ENCODE measurements at places on chromosomes 2 and 18.

DNA sequence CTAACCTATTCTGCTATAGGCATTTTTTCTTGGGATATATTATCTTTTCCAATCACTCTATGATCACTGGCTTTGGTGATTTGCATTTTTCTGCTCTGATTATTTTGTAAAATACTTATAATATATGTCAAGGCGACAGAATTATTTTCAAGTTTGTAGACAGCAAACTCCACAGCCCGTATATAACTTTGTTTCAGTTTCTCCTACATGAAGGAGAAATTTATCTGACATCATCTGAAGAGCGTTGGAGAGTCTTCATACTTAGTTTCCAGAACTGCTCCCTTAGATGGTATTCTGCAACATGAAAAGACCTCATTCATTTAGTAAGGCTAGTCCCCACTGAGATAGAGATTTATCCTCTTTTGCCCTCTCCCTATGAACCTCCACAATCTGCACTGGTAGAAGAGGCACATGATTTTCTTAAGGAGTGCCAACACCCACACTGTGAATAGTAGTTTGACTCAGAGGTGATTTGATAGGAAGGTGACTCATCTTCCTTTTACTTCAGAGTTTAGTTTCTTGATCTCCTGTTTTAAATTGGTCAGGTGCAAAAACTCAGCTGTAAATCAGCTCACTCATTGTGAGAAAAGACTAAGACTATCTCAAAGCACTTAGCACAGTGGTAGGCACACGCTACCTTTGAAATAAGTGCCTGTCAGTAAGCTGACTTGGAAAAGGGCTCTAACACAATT is 1848.6 kb upstream of the CELF4 start:
- no peak for DNase-seq

DNA sequence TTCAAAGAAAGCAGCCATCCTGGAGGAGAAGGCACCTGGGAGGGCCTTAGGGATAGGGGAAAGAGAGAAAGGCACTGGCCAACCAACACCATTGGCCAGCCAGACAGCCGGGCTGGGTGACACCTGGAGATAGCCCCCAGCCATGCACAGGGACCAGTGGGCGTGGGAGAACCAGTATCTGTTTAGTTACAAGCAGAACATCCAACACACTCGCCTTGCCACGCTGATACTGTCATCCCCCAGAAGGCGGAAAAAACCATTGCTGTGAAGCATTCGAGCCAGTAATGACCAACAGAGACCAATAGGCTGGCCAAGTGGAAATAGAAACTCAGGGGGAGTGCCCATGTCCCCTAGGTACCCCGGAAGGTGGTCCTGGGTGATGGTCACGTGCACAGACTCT is 15.5 kb downstream of the ASPRV1 start:
- DNase-seq = no peak

DNA sequence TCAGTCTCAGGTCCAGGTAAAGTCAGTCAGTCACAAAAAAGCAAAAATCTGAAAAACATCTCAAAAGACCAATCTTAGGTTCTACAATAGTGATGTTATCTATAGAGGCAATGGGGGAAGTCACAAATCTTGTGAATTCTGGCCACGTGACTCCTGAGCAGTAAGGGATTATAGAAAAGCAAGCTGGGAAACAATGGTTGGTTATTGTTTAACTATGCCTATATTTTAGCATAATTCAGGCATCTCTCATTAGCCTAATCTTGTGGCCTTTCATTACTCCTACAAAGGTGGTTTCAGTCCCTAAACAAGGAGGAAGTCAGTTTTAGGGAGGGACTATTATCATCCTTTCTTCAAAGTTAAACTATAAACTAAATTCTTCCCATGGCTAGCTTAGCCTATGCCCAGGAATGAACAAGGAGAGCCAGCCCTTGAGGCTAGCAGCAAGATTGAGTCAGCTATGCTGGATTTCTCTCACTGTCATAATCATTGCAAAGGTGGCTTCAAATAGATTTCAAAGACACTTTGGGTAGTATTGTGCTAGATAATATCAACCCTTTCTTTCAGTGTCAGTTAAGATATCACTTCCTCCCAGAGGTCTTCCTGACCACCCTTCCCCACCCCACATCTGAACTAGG is 56.4 kb upstream of the ITGA6 start:
- no peak for DNase-seq

GRCh38 chr2:238866656-238867277 is 18.9 kb downstream of the TWIST2 start:
- DNase-seq = no peak

GRCh38 chr2:54047658-54048057 is 67.8 kb upstream of the ACYP2 start:
- DNase-seq = no peak

DNA sequence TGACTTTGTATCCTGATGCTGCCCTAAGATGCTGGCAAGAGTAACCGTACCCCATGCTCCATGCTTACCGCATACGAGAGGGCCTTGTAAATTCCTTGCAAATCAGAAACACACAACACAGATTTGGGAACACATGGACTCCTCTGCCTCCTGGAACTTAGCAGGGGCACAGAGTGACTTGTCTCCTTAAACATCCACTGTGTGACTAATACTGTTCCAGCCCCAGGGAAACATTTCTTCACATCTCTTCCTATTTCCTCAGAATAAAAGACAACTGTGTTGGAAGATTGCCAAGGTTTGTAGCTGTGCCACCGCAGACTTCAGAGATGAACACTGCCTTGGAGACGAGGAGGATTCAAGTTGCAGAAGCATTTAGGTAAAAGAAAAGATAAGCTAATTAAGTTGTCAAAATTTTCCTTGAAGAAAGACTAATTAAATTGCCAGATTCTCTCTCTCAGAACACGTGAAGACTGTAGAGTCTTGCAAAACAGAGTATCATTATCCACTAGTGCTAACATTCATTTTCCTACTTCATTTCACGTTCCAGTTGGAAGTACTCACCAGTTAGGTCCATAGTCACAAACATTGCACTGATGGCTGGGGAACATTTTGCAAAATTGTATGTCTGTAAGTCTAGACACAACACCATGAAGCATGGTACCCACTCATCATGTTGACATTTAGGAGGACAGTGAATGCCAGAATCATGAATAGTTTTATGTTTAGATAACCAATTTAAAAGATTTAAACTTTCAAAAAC is 188.8 kb downstream of the TSN start:
- DNase-seq = no peak

DNA sequence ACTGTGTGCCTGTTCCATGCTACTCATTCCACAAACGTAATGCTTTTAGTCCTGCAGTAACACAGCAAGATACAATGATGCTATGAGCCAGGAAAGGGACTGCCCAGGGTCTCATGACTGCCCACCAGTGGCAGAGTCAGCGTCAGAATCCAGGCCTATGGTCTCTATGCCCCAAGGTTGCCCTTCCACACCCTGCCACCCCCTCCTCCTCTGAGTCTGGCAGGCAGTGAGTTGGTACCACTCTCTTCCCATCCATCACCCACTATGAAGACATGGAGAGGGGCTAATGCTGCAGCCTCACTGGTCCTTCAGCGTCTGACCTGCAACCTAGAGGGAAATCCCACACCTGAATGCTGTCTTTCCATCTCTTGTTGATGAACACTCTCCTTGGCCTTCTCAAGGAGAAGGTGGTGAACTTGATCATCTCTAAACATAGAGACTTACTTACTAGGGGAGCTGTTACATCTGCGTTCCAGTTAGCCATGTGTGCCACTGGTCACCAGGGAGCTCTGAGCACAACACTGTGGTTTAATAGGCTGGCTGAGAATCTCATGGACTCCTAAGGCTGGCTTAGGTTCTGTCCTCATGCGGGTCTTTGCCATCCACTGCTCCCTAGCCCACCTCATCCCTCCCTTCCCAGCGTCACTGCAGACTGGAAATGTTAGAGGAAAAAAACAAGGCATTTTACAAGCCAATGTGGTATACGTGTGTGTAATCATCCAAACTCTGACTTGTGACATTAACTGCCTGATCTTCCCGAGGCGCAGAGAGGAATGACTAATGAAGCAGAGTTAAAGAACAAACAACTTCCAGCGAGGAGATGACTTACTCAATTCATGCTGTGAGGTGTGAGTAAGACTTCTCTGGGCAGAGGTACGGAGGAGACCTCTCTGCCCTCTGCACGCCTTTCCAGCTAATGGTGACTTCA is 28.8 kb downstream of the STEAP3 start:
- DNase-seq = no peak

- DNase-seq = no peak
Observed at GRCh38 chr2:86350751-86351150, 13.3 kb upstream of the REEP1 start.

DNA sequence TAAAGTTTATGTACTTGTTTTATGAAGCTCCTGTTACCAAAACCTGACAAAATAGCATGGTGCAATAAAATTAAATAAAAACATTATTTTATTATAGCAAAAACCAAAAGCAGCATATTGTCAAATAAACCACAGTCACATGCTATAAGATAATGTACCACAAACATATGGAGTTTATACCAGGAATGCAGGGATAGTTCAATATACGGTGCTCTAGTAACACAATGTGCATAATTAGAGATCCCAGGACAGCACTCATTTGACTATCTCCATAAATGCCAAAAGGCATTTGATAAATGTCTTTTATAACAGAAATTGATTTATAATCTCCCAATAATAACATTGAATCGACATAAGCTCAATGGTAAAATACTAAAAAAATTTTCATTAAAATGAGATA is 402.0 kb downstream of the RND3 start:
- no peak for DNase-seq

DNA sequence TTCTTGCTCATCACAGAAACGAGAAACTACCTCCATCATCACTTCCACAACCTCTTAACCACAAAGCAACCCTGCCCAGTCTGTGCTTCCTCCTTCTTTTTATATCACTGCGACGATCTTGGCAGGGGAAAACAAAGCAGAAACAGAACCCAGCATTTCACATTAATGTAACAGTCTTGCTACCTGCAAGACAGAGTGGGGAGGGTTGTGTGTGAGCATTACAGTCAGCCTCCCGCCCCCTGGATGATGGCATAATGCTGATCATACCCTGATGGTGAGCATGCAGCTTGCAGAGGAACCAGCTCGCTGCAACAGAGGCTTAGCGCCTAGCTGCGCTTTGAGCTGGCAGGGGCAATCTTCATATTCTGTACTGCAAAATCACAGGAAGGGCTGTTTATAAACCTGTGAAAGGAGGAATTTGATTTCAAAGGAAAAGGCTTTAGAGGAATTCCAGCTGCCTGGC is 376.1 kb downstream of the IRS1 start:
- peak; percentile 1 for DNase-seq

DNA sequence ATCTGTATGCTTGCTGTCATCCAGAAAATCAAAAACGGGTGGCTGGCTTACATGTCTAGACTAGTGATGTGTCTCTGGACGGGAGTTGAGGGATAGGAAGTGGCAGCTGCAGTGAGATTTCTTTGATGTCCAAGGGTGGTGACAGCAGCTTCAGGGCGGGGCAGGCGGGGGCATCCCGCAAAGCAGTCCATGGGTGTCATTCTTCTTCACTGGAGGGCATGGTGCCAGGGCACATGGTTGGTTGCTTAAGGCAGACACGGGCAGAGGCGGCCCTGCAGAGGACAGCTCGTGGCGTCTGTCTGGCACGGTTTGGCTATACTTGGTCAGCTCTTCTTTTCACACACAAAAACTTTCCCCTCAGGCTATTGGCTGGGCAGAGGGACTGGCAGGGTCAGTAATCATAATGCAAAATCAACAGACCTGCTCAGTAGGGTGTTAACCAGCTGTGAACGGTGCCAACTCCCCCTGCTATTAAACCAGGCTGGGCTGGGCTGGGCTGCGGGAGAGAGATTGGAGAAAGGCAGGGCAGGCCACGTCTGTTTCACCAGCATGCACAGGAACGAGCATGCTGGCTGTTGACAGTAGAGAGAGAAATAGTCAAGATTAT is 63.7 kb downstream of the COL4A3 start:
- DNase-seq = no peak

DNA sequence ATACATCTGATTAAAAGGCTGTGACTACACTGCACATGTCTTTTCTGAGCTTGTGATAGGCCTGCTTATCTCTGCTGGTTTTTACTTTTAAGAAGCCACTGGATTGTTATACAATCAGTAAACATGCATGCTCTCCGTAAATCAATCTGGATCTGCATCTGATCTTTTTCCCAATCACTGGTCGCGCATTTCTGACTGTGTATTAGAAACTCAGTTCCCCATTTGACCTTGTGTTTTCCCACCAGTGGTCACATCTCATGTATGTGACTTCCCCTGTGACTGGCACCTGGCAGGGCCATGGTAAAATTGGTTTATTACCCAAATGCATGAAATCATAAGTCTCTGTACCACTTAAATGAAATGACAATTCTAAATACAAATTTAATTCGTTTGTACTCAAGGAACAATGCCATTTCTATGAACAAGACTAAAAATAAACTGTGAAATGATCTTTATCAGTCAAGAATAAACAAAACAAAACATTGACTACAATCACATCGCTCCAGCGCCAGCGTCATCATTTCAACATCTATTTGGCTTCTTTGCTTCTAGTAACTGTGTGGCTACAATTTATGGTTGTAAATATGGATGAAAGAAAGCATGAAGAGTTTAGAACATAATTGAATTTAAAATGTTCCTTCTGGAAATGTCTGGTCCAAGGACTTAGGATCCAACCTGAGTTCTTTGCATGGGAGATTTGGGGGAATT is 396.6 kb upstream of the TRIB2 start:
- DNase-seq = no peak

- DNase-seq = no peak
Observed at GRCh38 chr2:71932037-71932779, 215.5 kb downstream of the CYP26B1 start.

DNA sequence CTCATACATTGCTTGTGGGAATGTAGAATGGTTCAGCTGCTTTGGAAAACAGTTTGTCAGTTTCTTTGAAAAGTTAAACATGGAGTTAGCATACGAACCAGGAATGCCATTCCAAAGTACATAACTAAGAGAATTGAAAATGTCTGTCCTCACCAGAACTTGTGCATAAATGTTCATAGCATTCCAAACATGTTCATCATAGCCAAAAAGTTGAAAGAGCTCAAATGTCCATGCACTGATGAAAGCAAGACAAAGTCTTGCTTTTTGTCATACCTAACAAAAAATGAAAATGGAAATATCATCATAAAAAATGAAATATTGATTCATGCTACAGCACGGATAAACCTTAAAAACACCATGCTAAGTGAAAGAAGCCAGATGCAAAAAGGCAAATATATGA is 408.8 kb upstream of the UBE2E3 start:
- no peak for DNase-seq

DNA sequence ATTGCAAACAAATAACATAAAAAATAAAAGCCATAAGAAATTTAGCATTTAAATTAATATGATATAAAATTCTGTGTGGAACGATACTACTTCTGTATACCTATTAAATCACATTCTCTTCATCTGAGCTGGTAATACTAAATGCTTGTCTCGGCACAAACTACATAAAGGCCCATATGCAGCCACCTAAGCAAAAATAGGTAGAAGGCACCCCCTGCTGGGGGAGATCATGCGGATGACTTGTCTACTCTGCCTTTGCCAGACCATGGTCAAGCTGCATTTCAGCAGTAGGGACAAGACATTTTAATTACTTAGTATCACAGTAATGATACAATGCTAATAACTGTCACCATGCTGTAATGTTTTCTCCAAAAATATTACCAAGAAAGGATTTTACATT is 108.0 kb downstream of the CDH19 start:
- no peak for DNase-seq

Data from stimulated activated CD4-positive, alpha-beta T cell treated with anti-CD3 and anti-CD28 coated beads, Interleukin-2, amount 100 ng/mL, for 4 hours (primary cell).